D341Med (cell line): ENCODE measurements at places on chromosomes 7 and 10.

- peak; percentile 64 for DNase-seq
These were observed 904 bp downstream of the NPTX2 start for GRCh38 chr7:98617960-98618418.

DNA sequence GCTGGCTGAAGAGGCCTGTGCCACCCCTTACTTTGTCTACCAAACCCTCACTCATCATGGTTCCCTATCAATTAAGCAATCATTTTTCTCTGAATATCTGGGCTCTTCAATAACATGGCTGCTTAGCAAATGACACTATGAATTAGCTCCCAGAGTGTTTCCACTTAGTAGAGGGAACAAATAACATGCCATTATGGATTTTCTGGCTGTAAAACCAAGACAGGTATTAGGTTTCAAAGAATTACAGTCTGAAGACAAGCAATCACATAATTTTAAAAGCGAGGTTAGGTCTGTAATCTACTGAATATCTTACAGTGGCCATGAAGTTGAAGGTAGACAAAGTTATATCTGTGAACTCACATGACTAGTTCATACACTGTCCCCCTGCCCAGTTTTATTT lies 220.8 kb upstream of the PHYHIPL start:
- DNase-seq = no peak

- no peak for DNase-seq
These were observed 163.2 kb downstream of the TNS3 start for GRCh38 chr7:47418601-47419309.

DNA sequence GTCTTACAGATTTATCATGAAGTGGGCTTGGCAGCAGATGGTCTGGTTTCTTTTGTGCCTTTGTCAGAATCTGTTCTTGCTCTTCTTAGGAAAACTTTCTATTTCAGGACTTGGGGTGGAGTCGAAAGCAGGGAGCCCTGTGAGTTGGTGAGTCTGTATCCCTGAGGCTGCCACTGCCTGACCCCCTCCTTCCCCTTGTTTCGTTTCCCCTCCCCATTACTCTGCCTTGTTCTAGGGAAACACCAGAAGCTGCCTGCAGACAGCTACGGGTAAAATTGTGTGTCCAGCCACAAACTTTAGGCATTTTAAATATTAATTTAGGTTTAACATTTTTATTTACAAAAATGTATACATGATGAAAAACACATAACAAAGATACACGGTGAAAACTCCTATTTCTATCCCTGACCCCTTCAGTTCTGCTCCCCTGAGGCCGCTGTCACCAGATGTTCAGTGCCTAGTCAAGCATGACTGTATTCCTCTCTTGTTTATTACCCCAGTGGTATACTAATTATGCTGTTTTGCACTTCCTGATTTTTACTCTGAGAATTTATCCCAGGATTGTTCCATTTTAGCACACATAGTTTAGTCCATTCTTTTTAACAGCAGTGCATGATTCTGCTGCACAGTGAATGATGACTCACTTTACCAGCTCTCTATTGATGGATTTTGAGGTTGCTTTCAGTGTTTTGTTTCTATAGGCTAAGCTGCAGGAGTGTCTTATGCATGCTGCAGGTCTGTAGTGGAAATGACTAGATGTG lies 9.1 kb downstream of the TSPAN14 start:
- DNase-seq = no peak

GRCh38 chr7:111982804-111983203 lies 223.4 kb downstream of the DOCK4 start:
- DNase-seq = no peak

- no peak for DNase-seq
These were observed 57.6 kb downstream of the SGMS1 start for GRCh38 chr10:50566150-50566549.

DNA sequence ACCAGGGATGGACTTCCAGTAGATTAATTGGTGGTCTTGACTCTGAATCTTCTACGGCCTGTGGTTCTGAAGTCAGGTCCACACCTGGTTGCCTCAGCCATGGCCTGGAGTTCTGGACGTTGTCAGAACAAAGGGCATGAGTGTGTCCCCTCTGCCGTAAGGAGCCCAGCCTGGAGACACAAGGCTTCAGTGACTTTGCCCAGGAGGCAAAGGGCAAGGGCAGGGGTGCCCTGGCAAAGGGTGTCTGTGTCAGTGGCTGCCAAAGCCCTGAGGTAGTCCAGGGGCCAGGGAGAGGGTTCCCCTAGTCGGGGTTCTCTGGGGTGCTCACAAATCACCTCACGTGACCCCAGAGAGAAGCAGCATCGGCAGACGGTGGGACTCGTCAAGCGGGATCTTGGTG lies 273.2 kb upstream of the ZNF32 start:
- no peak for DNase-seq

- DNase-seq = no peak
These were observed 33.1 kb upstream of the HMX3 start for GRCh38 chr10:123102673-123103072.

DNA sequence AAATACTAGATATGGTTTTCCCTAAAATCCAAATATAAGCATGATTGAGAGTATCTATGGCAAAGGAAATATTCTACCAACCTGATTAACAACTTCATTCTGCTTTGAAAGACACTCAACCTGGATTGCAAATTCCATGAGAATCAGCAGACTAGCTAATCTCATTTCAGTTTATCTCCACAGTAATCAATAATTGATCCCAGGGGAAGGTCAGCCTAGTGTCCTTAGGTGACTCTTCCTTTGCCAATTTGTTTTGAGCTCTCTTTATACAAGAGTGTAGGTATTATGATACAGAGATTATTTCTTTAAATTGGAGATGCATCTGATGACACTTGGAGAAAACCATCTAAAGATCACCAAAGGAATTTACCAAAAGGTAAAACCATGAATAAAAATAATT lies 100.3 kb downstream of the GRM8 start:
- DNase-seq = no peak

- DNase-seq = no peak
These were observed 6.1 kb upstream of the CPA4 start for GRCh38 chr7:130286881-130287280.

DNA sequence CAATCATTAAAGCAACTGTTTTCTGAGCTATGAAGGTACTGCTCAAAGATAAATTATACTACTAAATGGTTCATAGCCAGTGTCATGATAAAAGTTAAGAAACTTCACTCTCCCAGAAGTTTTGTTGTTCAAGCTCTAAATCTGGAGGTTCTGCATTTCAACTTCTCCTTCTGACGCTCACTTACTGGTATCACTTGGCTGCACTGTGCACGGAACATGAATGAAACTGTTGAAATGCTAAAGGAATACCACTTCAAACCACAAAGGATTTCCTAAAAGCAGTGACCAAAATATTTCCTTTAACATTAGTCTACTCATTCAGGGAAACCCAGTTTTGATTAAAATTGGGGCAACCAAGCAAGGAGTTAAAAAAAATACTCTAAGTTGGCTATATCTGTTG lies 93.6 kb downstream of the UBE2H start:
- no peak for DNase-seq

GRCh38 chr7:51666266-51666665 lies 349.7 kb upstream of the COBL start:
- DNase-seq = no peak

- no peak for DNase-seq
These were observed 31.6 kb downstream of the TMEM120A start for GRCh38 chr7:75962607-75963380.

DNA sequence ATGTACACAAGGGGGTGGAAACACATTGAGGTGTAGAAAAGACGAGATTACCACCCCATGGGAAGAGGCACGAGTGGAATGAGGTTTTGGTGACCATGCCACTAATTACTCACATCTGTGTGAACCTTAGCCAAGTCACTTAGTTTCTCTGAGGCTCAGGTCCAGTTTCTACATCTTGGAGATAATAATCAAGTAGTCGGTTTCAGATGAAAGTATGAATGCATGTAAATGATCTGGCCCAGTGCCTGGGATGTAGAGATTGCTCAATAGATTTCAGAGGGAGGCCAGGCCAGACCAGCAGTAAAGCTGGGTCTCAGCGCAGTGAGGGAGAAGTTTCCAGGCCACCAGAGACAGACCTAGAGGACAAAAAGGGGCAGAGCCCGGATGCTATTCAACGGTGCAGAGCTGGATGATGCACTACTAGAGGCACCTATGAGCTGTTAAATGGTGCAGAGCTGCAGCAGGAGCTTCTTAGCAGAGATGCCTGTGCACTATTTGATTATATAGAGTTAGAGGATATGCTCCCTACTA lies 725.1 kb downstream of the GRID1 start:
- no peak for DNase-seq

DNA sequence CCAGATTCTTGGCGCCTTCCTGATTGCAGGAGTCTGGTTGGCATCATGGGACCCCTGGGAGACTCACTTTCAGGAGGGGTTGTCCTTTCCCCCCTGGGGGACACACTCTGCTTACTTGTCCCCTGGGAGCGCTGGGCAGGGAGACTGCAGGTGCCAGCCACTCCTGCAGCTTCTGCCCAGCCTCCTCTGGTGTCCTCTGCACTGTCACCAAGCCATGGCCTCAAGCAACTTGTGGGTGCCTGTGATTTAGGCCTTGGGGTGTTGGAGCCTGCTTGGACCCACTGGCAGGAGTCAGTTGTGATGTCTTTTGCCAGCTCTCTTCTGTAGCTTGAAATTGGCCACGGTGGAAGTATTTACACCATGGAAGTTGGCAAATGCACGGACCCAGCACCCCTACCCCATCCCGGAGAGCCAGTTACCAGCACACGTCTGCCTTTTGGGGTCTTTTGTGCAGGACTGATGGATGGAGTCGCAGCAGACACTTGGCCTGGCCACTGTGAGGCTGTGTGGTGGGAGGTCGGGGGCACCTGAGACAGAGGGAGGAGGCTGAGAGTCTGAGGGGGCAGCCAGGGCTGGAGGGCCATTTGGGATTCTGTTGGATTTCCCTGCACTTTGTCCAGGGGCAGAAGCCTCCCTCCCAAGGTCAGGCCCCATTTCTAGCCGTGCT lies 104.7 kb downstream of the LHPP start:
- no peak for DNase-seq

- no peak for DNase-seq
These were observed 10.7 kb upstream of the KMT2E start for GRCh38 chr7:105003275-105003674.

DNA sequence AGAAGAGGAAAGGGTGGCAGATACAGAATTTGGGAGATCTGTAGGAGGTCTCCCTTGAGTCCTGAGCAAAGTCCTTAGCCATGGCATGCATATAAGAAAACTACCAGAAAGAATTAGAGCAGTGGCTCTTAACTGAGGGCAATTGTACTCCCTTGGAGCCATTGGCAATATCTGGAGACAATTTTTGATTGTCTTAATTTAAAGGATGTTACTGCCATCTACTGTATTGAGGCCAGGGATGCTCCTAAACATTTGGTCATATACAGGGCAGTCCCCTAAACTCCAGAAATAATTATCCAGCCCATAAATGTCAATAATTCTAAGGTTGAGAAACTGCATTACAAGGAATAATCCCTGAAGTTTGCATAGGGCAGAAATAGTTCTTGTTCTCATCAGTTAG lies 136.4 kb upstream of the ODAD2 start:
- no peak for DNase-seq

- no peak for DNase-seq
These were observed 200.1 kb upstream of the FOXP2 start for GRCh38 chr7:114214466-114214865.

DNA sequence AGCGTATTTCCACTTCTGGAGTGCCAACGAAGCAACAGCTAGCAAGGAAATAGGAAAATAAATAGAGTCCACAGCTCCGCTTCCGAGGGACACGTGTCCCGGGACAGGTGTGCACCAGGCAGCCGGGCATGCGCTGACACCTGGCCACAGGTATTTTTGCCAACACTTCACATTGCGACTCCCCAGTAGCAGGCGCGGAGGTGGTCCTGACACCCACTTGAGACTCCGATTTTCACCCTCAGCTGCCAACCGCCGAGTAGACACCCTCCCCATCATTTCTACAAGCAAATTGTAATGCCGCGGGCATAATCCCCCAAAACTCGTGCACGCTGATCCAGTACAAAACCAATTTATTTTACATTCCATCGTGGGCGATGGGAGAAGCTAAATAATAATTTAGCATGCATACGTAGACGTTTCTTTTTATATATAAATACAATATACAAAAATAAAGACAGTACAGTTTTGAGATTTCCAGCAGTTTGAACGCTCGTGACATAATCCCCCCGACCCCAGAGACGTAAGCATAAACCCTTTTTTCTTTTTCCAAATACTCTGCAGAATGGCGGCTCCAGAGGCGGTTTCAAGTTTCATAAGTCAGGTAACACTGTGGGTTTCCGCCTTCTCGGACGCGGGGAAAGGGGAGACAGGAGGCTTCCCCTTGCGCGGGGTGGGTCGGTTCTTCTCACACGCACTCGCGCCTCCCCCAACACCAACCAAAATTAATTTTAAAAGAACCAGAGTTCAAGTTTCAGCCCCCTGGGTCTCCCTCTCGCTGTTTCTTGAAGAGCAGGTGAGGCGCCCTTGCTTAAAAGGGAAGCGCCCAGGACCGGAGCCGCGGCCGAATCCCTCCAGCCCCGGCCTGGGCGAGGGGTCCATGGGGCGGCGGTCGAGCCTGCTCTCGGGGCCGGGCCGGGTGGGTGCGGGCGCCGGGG lies 5.7 kb downstream of the MNX1 start:
- DNase-seq = no peak

GRCh38 chr10:73485320-73485719 lies 10.5 kb downstream of the PPP3CB start:
- DNase-seq = no peak

DNA sequence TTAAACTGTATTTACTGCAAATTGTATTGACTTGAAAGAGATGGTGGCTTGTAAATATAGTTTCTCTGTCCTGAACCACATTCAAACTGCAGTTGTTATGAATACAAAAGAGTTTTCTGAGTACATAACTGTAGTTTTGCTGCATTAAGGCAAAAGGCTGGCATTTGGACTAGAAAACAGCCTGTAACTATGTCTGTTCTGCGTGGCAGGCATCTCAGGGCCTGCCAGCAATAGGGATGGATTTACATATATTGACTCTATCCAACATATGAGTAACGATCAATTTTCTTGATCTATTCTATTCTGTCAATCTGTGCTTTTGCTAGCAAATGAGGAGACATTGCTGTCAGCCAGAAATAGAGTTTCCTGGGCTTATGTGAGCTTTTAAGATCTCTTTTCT lies 174.6 kb downstream of the TMEM26 start:
- no peak for DNase-seq
